Activated T-cell treated with anti-CD3 and anti-CD28 coated beads, Interleukin-2, amount 50 U/mL, for 24 hours (primary cell): ENCODE measurements at places on chromosomes 7 and 10.

DNA sequence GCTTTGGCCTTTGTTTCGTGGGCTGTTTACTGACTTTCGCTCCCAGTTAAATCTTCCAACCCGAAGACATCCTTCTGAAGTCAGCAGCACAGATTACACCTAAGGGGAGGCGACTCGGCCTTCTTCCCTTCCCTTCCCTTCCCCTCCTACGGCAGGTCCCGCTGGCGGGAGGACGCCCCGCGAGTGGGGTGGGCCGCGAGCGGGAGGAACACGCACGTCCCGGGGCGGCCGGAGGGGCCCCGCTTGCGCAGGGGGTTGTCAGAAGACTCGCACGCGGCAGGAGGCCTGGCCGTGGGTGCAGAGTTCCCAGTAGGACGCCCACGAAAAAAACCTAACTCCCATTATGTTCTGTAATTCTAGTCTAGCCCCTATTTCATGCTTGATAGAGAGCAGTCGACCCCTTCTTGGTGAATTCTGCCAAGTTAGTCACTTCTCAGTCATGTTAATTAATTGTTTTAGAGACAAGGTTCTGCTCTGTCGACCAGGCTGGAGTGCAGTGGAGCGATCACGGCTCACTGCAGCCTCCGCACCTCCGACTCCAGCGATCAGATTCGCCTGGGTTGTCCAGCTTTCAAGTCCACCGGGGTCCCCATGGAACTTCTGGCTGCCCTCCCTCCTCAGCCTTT, 19.2 kb upstream of the ZNF32 start:
- H3K4me1 ChIP-seq = peaks cover 5% of the 10 kb centered on the region

DNA sequence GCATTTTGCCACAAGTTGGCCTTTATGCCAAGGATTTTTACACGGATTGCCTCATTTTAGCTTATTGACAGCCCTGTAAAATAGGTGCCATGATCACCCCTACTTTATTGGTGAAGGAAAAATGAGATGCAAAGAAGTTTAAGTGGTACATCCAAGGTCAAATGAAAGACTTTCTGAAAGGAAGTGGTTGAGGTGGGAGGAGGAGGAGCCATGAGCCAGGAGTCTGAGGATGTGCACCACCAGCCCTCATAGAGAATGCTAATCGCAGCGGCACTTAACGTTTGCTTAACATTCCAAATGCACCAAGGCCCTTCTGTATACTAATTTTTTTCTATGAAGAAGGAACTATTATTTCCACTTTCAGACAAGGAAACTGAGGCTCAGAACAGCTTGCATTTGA, 31.0 kb upstream of the LRRC18 start:
- H3K4me1 ChIP-seq = no peaks in the 10 kb centered on the region
- DNase-seq = no peak
- no peak overlapping the region for H3K27ac ChIP-seq
- H3K36me3 ChIP-seq = no peaks in the 10 kb centered on the region
- no peak overlapping the region for H3K4me3 ChIP-seq

DNA sequence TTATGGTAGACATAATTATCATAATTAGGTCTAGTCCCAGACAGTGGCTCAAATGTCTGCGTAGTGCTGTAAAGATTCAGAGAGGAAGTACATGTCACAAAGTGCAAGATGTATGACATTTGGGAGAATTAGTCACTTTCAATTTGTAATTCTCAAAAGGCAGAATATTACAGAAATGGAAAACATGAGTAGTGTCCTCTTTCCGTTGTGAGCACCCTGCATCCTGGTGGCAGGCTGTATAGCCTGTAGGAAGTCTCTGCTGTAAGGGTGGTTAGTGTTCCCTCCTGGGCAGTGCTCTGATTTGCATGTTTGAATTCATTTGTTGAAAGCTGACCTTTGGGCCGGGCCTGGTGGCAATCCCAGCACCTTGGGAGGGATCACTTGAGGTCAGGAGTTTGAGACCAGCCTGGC, 17.0 kb downstream of the CDK14 start:
- H3K4me3 ChIP-seq = no peak overlapping the region
- H3K36me3 ChIP-seq = no peaks in the 10 kb centered on the region
- peak overlapping the region; percentile 75 for H3K27ac ChIP-seq

- no peaks in the 10 kb centered on the region for H3K36me3 ChIP-seq
- no peaks in the 10 kb centered on the region for H3K4me1 ChIP-seq
- H3K27ac ChIP-seq = no peak overlapping the region
- H3K27me3 ChIP-seq = no peaks in the 10 kb centered on the region
Observed at GRCh38 chr7:125173571-125173970, 243.9 kb upstream of the POT1 start.

GRCh38 chr10:21047096-21047495, 150.0 kb upstream of the NEBL start:
- H3K4me3 ChIP-seq = no peak overlapping the region
- no peak overlapping the region for H3K27ac ChIP-seq
- peaks cover 11% of the 10 kb centered on the region for H3K27me3 ChIP-seq
- H3K4me1 ChIP-seq = peaks cover 4% of the 10 kb centered on the region
- no peak for DNase-seq

DNA sequence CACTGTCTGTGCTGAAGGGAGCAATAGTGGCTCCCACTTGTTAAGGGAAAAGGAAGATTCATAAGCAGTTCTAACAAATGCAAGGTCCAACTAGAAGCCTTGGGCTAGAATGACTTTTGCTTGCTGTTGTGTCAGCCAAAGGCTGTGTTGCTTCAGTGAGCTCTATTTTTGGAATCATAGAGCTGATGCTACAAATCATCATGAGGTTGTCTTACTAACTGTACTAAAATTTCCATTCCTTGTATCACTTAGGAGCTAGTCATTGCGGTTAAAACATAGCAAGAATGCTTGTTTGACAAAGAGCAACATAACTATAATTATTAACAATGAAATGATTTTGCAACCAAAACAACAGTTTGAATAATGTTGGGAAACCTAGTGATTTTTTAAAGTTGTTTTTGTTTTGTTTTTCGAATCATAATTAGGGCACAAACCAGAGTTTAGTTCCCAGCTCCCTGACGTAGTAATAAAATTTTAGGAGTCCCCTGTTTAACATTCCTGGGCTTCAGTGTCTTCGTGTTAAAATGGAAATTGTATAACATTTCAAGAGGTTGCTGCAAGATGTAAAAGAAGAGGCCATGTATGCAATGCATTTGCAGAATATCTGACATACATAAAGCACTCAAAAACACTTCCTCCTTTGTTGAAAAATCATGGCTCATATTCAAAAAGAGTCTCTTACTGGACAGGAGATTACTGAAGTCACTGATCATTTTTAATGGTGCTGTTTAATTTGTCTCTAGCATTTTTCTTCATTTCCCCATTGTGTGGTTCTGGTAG, 183.4 kb downstream of the MACC1 start:
- no peak for DNase-seq
- no peaks in the 10 kb centered on the region for H3K36me3 ChIP-seq
- no peak overlapping the region for H3K27ac ChIP-seq
- no peak overlapping the region for H3K4me3 ChIP-seq
- H3K27me3 ChIP-seq = no peaks in the 10 kb centered on the region

GRCh38 chr10:124388823-124389612, 29.7 kb downstream of the OAT start:
- DNase-seq = peak; percentile 97
- peak overlapping the region; percentile 44 for H3K4me3 ChIP-seq
- H3K27ac ChIP-seq = no peak overlapping the region
- peaks cover 7% of the 10 kb centered on the region for H3K4me1 ChIP-seq
- no peaks in the 10 kb centered on the region for H3K36me3 ChIP-seq

DNA sequence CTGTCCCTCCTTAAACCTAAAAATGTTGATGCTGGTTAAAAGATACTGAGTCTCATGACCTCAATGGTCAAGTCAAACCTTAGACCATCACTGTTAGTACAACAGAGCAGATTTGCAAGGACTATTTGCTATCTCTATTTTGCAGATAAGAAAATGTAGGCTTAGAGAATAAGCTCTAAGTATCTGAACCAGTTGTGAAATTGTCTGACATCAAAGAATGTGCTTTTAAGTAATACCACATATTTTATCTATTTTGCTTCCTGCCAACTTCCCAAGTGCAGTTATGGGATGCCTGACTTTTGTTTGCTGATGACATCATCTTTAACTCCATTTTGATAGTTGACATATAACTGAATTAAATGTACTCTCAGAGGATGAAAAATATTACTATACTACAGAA, 83.6 kb upstream of the TMEM106B start:
- H3K36me3 ChIP-seq = no peaks in the 10 kb centered on the region
- H3K4me1 ChIP-seq = peaks cover 13% of the 10 kb centered on the region
- peaks cover 8% of the 10 kb centered on the region for H3K27me3 ChIP-seq
- DNase-seq = no peak
- no peak overlapping the region for H3K4me3 ChIP-seq

DNA sequence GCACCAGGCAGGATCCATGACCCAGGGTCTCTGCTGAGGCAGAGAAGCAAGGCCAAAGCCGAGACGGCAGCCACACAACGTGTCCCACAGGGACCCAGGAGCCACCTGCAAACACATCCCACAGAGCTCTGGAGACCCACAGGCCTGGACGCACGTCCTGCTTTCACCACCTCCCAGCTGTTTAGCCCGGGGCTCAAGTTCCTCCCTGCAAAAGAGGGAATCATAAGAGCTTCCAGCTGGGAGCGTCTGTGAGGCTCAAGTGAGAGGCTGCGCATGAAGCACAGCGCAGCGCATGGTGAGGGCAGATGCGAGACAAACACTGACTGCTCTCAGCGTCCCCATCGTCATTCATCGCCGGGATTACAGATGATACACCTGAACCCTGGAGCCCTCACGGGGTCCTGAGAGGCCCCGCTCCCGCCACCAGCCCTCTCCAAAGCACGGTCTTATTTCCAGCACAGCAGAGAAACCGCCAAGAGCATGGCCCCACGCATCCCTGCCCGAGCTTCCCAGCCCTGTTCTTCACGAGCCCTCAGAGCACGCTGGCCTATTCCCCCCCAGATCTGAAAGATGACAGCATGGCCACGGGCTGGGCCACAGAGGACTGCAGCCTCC, 88.7 kb downstream of the MAD1L1 start:
- H3K4me3 ChIP-seq = no peak overlapping the region
- DNase-seq = no peak
- H3K27me3 ChIP-seq = no peaks in the 10 kb centered on the region
- peaks cover 6% of the 10 kb centered on the region for H3K4me1 ChIP-seq
- no peak overlapping the region for H3K27ac ChIP-seq

DNA sequence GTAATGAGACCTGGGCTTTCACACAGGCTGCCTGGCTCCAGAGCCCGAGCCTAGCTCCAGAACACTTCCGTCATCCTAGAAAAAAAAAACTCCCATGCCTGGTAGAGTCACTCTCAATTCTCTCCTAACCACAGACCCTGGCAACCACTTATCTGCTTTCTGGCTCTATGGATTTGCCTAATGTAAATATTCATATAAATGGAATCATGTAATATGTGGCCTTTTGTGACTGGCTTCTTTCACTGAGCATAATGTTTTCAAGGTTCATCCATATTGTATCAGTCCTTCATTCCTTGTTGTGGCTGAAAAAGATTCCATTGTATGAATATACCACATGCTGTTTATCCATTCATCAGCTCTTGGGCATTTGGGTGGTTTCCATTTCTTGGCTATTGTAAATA, 167.7 kb upstream of the MKLN1 start:
- H3K27me3 ChIP-seq = no peaks in the 10 kb centered on the region
- no peaks in the 10 kb centered on the region for H3K36me3 ChIP-seq
- DNase-seq = no peak
- H3K4me3 ChIP-seq = no peak overlapping the region

DNA sequence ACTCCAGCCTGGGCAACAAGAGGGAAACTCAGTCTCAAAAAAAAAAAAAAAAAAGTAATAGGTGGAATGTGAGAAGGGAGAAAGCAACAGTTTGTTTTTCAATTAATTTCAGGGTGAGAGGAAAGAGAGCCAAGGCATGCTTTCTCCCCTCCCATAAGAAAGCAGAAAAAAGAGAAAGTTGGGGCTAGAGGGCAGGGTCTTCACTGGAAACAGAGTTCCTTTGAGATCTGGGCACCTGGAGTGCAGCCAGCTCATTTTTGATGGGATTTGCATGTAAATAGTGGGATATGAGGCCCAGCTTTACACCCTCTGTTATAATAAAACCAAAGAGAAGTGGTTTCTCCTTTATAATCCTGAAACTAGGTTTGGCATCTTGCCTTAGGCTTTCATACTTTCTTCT, 13.8 kb upstream of the STOX1 start:
- H3K4me3 ChIP-seq = no peak overlapping the region
- no peak overlapping the region for H3K27ac ChIP-seq
- no peaks in the 10 kb centered on the region for H3K4me1 ChIP-seq
- no peak for DNase-seq

DNA sequence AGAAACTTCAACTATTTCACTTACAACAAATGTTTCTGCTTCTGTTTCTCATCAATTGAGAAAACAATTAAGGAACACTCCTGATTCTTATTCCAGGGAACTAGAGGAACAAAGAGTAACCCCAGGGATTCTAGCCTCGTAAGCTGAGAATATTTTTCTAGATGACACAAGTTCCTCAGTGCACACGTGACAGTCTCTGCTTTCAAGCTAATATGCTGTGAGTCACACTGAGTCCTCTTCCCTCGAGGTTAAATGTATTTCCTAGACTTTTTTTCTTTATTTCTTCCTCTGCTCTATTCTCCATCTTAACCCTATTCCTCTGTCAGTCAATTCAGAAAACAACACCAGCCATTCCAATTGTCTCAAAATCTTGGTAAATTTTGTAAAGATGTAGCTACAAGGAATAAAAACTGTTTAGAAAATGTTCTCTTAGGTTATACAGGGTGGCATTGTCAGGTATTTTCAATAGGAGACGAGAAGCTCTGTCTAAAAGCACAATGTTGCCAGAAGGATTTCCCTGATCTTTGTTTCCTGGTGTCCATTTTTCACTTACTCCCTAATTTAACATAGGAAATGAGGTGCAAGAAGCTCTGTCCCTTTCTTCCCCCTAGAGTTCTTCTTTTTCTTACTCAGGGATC, 5.8 kb upstream of the C1GALT1 start:
- peaks cover 25% of the 10 kb centered on the region for H3K4me1 ChIP-seq
- no peak for DNase-seq
- H3K27me3 ChIP-seq = no peaks in the 10 kb centered on the region
- no peak overlapping the region for H3K4me3 ChIP-seq
- H3K36me3 ChIP-seq = peaks cover 5% of the 10 kb centered on the region
- peak overlapping the region; percentile 1 for H3K27ac ChIP-seq

- no peak overlapping the region for H3K4me3 ChIP-seq
- DNase-seq = no peak
- no peaks in the 10 kb centered on the region for H3K27me3 ChIP-seq
- no peak overlapping the region for H3K27ac ChIP-seq
- peaks cover under 1% of the 10 kb centered on the region for H3K4me1 ChIP-seq
Observed at GRCh38 chr7:84232646-84233045, 38.1 kb upstream of the SEMA3A start.

DNA sequence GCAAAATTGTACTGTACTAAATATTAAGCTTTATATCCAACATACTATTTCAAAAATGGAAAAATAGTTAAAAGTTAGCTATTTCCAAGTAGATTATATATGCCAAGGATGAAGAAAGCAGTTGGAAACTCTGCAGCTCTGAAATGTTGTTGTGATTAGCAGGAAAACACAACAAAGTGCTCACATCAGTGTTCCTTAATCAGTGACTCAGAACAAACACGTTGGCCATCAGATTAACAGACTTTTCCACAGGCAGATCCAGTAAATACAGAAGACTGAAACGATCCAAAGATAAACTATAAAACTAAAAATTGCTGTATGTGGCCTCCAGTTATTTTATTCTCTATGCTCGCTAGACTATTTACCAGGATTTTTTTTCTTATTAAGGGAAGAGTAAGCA, 99.6 kb upstream of the SEMA3D start:
- no peaks in the 10 kb centered on the region for H3K36me3 ChIP-seq
- no peak overlapping the region for H3K27ac ChIP-seq
- H3K4me3 ChIP-seq = no peak overlapping the region
- no peaks in the 10 kb centered on the region for H3K27me3 ChIP-seq

GRCh38 chr7:157461573-157462418, 125.0 kb downstream of the DNAJB6 start:
- DNase-seq = no peak
- H3K27me3 ChIP-seq = no peaks in the 10 kb centered on the region
- H3K4me3 ChIP-seq = no peak overlapping the region
- H3K36me3 ChIP-seq = no peaks in the 10 kb centered on the region
- H3K4me1 ChIP-seq = peaks cover 11% of the 10 kb centered on the region
- no peak overlapping the region for H3K27ac ChIP-seq
